ENCODE measurements at places on chromosomes 3 and 15.
A peak's percentile ranks its signal among the peaks of the same experiment; 100 is the strongest.

GRCh38 chr3:168794427-168794826 is 698.7 kb upstream of the GOLIM4 start:
- no peak for DNase-seq

GRCh38 chr3:28504976-28505375 is 156.4 kb upstream of the AZI2 start:
- DNase-seq, result no peak

DNA sequence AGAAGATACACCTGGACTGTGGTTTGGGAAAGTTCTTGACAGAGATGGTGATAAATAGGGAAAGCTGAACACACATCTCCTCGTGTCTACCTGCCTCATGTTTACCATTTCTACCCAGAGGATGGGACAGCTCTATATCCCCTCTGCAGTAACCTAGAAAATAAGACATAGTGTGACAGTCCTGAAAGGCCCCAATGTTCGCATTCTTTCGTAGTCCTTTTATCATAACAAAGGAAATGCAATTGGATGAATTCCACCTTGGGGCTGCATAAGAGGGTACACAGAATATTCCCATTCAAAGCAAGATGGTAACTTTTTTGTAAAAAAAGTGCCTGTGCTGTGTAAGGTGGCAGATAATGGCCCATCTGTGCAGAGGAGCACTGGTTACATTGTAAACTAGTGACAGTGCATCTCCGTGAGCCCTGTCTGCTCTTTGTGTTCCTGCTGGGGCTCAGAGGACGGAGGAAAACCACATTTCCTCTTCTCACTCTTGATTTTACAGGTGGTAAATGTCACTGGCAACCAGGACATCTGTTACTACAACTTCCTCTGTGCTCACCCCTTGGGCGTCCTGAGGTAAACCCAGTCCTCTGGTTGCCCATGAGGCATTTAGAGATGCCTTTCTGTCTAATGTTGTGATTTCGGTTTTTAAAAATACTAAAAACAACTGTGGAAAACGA is 74.3 kb downstream of the SIDT1 start:
- no peak for DNase-seq

DNA sequence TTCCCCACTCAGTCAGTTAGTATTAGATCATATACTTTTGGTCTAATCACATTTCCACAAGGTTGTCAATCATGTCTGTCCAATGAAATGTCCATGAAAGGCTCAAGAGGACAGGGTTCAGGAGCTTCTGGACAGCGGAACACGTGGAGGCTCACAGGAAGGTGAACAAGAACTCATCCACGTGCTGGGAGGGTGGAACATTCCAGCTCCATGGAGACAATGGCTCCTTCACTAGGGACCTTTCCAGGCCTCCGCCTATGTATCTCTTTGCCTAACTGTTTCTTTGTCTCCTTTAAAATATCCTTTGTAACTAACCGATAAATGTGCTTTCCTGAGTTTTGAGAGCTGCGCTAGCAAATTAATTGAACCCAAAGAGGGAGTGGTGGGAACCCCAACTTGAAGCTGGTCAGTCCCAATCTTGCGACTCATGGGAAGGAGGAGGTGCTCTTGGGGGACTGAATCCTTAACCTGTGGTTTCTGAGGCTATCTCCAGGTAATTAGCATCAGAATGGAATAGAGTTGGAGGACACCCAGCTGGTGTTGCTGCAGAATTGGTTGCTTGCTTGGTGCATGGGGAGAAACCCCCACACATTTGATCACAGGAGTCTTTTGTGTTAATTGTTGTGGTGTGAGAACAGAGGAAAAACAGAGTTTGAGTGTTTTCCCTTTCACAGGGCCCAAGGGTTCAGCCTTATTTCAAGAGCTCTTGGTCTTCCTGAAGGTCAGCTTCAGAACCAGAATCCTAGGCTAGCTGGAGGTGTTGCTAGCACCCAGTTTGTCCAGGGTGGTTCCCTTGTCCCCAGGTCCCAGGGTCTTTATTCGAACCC is 3.0 kb upstream of the TKT start:
- no peak for DNase-seq

DNA sequence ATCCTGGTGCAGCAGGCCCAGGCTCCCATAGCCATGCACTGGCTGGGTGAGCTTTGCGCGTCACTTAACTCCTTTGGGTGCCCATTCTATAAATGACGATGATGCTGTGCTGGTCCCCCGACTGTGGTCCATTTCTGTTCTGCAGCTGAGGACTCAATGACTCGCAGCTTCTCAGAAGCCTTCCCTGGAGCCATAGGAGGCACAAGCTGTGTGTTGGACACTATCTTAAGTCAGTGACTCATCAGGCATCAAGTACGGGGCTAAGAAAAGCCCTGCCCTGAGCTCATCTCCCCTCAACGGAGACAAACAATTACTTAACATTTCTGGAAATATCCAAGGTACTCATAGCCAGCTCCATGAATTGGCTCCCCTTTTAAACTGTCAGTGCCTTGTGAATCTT is 13.8 kb upstream of the MUSTN1 start:
- no peak for DNase-seq

- no peak for DNase-seq
Observed at GRCh38 chr3:176757429-176757828, 439.9 kb downstream of the TBL1XR1 start.

DNA sequence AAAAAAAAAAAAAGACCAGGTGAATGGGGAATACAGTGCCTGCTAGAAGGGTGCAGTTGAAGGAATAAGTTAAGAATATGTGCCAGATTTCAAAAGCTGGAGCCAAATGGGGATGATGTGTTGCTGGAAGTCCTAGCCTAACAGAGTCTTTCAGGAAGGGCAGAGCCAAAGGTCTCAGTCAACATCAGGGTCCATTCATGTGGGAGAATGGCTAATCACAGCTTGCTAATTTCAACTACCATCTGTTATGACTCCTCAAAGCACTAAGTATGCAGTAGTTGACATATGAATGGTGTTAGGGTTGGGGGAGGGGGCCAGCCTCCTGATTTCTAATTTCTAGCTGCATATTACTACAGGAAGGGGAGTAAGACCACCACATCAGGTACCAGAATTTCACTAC is 4.4 kb downstream of the ZBTB38 start:
- no peak for DNase-seq

- DNase-seq, result no peak
Observed at GRCh38 chr3:55719508-55719907, 232.4 kb upstream of the WNT5A start.

- no peak for DNase-seq
Observed at GRCh38 chr3:187550446-187550845, 119.7 kb downstream of the SST start.

GRCh38 chr3:124172283-124172682 is 180.4 kb upstream of the ROPN1 start:
- DNase-seq, result no peak

GRCh38 chr15:70605606-70606410 is 157.6 kb downstream of the UACA start:
- no peak for DNase-seq

DNA sequence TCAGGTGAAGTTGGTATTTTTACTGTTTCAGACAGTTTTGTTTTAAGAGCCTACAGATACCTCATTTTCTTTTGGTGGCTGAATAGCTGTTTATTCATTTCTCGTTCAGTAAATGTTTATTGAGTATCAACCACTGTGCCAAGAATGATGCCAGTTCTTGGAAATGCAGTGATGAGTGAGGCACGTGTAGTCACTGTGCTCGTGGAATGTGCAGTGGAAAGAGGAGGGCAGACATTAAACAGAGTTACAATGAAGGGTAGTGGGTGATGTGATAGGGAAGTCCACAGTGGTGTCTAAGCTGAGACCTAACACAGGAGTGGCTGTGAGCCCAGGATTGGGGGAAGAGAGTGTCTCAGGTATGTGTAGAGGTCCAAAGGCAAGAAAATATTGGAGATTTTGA is 73.7 kb downstream of the ARHGEF26 start:
- DNase-seq, result no peak

DNA sequence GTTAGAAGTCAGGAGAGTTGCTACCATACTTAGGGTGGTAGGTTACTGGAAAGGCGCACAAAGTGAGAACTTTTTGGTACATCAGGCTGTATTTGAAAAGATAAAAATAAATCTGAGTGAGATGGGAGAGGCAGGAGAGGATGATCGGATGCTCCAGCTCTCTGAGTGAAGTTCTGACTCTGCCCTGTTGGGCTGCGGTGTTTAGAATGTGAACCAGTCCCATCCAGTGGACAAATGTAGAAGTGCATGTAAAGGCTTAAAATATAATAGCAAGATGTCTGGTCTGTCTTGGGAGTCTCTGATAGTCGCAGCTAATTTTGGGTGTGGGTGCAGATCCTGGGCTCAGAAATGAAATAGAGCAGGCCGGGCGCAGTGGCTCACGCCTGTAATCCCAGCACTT is 30.4 kb downstream of the ACKR2 start:
- peak; percentile 11 for DNase-seq

DNA sequence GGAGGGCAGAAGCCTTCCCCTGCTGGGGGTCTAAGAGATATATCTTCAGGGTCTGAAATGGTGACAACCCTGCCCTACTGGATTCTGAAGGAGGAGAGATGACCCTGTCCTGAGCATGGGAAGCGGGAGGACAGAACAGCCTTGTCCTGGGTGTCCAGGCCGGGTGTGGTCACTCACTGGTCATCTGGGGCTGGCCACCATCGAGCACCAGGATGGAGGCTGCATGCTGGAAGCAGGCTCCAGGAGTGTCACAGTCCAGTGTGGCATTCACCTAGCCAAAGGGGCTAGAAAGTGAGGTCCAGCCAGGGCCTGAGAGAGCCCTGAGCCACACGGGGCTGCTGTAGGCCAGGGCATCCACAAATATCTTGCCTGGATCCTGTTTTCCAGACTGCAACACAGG is 5.2 kb downstream of the CDHR4 start:
- no peak for DNase-seq

DNA sequence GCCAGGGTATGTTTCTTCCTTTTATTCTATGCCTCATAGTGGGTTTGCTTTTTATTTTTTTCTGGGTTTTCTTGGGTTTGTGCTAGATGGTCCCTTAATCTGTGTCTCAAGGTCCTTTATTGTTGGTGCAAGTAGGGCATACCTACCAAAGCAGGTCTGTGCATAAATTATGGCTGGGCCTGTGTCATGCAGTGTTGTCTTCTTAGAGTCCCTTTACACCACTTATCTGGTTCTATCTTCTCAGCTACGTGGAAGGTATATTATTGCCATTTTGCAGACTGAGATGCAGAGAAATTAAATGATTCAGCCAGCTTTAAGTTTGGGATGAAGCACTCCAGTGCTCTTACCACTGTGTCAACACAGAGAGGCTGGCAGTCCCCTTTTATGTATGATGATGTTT is 293.5 kb upstream of the SOX2 start:
- DNase-seq, result no peak

- no peak for DNase-seq
Observed at GRCh38 chr3:123285479-123285878, 83.7 kb downstream of the SEC22A start.

GRCh38 chr15:67931861-67932260 is 92.0 kb upstream of the RNU6-1 start:
- no peak for DNase-seq

GRCh38 chr15:64070965-64071851 is 22.4 kb downstream of the CIAO2A start:
- DNase-seq, result no peak

- no peak for DNase-seq
Observed at GRCh38 chr15:51092480-51093040, 2.1 kb downstream of the TNFAIP8L3 start.

DNA sequence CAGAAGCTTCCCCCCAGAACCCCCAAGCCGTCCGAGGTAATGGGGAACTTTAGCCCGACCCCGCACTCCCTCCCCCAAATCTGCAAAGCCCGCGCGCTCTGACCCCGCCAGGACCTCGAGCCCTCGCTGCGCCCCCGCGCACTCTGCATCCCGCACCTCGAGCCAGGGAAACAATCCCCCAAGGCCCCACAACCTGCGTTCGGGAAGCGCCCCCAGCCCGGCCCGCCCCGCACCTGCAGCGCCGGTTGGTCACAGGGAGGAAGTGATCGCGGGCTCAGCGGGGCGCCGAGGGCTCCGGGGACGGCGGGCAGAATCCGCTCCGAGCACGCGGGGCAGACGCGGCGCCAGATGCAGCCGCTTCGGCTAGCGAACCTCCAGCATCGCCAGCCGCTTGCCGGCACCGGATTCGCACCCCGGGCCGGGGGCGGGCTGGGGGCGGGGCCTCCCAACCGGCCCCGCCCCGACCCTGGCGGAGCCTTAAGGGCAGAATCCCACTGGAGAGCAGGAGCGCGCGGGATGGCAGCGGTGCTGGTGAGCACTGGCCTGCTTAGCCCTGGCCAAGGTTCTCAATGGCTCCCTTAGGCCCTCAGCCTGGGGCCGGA is at the start of gene CAMKV:
TSS of gene CAMKV (minus strand) at position 382 of the 602 bp plus-strand sequence. CDS start 7,518 bp downstream, outside the sequence.
- DNase-seq, result no peak

DNA sequence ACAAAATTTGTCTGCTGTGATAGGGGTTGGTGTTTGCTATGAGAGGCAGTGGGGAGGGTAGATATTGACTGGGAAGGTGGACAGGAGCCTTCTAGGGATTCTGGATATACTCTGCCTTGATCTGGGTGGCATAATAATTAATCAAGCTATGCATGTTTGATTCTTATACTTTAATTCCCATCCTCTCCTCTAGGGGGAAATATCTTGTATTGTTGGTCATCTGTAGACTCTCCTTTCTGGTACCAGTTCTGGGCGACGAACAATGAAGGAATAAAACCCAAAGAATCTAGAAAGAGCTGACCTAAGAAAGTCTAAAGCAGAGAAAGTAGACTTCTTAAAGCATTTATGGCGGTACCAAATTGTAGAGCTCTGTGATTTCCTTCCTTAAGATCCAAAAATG is 198.2 kb upstream of the STRIT1 start:
- DNase-seq, result no peak

DNA sequence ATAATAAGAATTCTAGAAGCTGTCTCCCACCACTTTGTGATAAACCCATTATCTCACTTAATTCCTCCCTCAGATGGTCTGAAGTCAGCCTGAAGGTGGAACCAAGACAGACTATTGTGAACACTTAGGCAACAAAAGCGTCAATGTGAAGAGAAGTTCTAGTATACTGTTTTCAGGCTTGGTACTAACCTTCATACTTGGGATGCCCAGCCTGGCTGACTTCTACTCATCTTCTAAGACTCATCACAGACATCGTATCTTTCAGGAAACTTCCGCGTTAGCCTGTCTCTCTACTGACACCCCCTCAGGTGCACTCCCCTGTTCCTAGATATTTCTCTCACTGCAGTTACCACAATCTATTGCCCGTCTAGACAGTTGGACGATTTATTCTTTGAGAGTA is 201.2 kb downstream of the SATB1 start:
- DNase-seq, result no peak

- DNase-seq, result no peak
Observed at GRCh38 chr15:48984811-48985352, 21.2 kb upstream of the SHC4 start.

- DNase-seq, result no peak
Observed at GRCh38 chr15:56371495-56372147, 6.4 kb downstream of the TEX9 start.

- DNase-seq, result no peak
Observed at GRCh38 chr3:111373861-111374260, 168.1 kb upstream of the CD96 start.

GRCh38 chr3:78901544-78901943 is 866.3 kb downstream of the ROBO1 start:
- no peak for DNase-seq

Measured in effector CD8-positive, alpha-beta T cell (primary cell).